ENCODE measurements at places on chromosomes 12 and 14.
A peak's percentile ranks its signal among the peaks of the same experiment; 100 is the strongest.

DNA sequence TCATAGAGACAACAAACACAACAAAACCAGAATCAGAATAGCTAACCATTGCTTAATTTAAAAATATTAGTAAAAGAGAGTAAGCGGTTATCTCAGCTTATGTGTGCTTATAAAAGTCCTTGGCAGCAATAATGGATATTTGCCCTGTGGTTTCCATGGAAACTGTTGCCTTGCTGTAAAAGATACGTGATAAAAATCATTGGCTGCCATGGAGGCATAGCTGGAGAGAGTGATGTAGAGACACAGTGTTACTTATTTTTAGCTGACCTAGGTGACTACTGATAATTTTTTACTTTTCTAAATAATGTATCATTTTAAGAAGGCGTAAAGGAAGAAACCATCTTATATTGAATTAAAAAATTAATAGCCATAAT is 92.9 kb downstream of the ERC1 start:
- no peak for DNase-seq

- peak; percentile 18 for DNase-seq
Measured at GRCh38 chr12:4215229-4216186, 58.1 kb upstream of the CCND2 start.

DNA sequence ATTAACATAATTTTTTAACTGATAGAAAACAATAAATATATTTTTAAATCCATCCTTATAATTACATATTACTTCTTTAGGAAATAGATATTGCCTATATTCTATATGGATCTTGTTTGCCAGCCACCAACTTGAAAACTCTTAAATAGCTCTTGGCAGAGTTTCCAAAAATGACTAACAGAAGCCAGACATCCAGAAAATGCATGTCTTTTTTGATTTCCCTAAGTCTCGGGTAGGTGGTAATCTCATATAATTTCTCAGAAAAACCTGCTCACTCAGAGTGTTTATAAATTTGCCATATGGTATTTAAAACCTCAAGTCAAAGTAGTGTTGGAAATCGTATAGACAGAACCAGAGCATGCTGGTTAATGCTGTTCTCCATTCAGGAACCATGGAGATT is 360.4 kb upstream of the FOXG1 start:
- DNase-seq, result no peak

DNA sequence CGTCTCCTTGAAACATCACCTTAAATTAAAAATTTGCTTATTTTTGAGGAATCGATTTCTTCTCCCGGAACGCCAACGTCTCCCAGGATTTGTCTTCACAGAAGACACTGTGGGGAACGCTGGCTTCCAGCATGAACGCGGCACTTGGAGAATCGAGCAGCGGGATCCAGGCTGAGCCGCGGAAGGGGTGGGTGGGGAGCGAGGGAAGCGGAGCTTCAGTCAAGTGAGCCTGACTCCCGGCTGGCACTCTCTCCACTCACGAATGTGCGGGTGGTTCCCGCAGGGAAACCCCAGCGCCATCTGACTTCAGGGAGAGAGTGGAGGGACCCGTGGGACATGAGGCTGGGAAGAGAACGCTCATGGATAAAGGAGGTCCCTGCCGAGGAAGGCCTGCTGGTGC is 506.0 kb upstream of the TMEM132C start:
- DNase-seq, result no peak

- no peak for DNase-seq
Measured at GRCh38 chr12:7093892-7094291, 1.6 kb upstream of the C1R start.

DNA sequence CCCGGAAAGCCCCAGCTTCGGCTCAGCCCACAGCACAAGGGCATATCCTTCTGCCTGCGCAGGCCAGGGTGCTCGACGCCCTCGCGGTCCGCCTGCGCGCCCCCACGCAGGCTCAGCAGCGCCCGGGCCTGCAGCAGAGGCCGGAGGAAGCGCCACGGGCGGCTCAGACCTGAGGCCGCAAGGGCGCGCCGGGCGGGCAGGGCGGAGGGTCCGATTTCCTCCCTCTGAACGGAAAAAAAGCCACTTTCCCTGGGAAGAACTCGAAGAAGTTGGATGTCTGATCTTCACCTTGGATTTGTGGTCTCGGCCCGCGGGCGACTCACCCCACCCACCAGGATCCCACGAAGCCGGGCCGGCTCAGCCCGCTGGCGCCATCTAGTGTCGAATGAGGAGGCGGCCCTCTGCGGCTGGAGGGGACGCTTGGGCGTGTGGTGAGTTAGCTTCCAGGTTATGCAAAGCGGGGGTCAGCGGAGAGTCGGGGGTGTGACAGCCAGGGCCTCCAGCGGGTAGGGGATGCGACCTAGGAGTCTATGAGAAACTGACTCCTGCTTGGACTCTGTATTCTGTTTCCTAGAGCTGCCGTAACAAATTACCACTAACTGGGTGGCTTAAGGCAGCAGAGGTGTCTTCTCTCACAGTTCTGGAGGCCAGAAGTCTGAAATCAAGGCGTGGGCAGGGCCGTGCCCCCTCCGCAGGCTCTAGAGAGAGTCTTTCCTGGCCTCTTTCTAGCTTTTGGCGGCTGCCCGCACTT is 40.0 kb upstream of the SRSF5 start:
- peak; percentile 87 for DNase-seq

DNA sequence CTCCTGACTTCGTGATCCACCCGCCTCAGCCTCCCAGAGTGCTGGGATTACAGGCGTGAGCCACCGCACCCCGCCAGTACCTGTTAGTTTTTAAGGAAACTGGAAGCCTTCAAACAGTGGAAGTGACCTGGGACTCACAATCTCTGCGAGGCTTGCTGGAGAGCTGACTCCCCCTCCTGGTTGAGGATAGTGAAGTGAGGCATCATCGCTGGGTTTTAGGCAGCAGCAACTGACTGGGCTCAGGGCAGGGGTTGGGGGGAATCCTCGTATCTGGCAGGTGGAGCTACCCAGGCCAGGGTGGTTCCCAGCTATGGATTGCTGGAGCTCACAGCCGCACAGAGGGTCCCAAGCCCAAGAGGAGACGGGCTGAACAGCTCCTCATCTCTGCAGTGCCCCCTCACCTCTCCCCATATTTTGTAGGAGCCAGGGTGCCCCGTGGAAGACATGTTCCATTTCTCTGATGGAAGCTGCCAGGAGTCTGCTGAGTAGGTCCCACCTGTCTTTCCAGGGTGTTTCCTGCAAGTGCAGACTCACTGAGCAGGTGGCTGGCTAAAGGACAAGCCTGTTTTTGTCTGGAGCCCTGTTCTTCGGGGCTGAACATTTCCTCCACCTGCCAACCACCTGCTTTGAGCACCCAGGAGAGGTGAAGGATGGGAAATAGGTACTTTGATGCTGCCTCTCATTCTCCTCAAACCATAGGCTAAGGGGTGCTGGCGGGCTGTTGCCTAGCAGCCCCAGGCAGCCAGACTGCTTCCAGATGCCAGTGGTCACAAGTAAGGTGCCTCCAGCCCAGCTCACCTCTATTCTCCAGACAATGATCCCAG is 3.1 kb downstream of the AVIL start:
- no peak for DNase-seq

- no peak for DNase-seq
Measured at GRCh38 chr14:56855891-56856461, 45.7 kb upstream of the OTX2 start.

- DNase-seq, result no peak
Measured at GRCh38 chr12:29396774-29397173, 15.8 kb upstream of the ERGIC2 start.

GRCh38 chr12:98745578-98746391 is 100.7 kb downstream of the APAF1 start:
- no peak for DNase-seq

- no peak for DNase-seq
Measured at GRCh38 chr12:120230326-120230973, 29.5 kb upstream of the RPLP0 start.

- no peak for DNase-seq
Measured at GRCh38 chr14:25537846-25538455, 488.0 kb upstream of the STXBP6 start.

- DNase-seq, result no peak
Measured at GRCh38 chr14:90293766-90294730, 37.7 kb downstream of the NRDE2 start.

DNA sequence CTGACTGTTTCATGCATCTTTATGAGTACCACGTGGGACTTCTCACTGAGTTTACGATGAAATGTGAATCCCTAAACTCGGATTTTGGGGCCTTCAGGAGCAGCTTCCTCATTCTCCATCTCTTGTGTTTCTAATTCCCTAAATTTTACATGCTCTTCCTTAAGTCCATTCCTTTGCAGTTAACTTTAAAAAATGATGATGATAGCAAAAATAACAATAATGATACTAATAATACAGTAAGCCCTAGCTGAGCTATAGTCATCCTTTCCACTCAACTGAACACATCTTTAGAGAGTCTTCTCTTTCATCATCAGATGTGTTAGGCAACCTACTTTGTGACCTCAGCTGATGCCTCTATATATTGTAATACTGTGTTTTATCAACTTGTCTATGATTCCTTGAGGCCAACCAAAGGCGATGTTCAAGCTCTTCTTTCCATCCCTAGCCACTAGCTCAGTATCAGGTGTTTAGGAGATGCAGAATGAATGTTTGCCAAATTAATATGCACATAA is 1196.4 kb downstream of the VRK1 start:
- DNase-seq, result no peak

DNA sequence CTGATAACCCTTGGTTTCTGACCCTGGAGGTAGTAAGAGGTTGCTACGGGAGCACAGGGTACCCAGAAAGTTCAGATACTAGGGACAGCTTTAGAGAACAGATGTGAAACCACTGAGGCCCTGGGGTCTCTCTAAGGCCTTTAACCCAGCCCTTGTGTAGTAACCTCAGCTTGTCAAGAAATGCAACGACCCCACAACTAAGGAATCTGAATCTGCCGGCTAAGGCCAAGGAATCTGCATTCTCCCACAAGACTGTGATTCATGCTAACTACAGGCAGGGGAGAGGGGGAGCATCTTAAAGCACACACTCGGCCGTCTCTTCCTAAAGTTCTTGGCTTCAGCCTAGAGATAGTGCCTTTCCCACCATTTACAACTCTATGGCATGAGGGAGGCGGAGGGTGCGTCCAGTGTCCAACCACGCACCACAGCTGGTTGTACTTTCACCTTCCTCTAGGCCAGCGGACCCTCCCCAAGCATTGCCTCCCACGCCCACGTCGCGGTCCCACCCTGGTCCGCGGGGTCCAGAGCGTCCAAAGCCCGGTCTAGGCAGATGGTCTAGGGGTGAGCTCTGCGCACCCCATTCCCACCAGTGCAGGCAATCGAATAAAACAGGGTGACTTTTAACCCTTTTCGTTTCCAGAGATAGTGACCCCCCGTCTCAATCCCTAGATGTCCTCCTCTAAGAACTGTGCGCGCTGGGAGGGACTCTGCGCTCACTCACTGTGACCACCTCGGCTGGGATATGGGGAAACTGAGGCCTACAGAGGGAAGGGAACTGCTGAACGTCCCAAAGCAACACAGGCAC is 735 bp upstream of the VASH1 start:
- no peak for DNase-seq

DNA sequence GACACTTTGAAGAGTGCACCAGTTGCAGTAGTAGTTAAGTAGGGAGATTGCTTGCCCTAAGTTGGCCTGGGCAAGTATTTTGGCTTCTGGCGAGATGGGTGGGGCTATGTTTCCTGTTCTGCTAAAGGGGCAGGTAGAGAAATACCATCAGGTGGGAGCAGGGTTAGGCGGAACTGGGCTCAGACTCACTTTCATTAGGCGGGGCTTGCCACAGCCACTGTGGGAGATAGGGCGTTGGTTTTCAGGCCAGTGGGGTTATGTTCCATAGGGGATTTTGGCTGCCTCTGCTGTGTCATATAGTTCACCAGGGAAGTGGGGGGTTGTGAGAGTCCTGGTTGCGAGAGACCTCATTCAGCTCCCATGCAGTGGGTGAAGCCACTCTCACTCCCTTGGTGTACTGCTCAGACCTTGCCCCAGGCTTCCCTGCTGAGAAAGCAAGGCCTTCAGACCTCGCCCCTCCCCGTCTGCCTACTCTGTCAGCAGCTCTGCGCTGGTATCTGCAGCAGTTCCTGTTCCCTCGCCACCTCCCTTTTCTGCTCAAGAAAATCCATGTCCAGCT is 43.3 kb downstream of the AEBP2 start:
- DNase-seq, result peak; percentile 35

DNA sequence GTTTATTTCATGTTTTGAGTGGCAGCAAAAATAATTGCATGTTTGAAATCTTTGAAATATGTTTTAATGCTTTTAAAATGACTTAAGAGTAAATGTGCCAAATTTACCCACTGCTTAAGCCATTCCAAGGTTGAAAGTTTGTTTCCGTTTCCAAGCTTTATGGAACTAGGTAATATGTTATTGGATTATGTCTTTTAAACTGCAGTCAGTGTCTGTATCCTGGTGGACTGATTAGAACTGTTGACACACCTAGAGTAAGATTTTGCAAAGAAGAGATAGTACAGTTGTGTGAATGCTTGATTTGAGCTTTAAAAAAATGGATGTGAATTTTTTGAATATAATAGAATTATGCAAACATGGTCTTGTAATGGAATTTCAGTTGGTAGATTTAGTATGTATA is 135.1 kb downstream of the DERA start:
- DNase-seq, result no peak

DNA sequence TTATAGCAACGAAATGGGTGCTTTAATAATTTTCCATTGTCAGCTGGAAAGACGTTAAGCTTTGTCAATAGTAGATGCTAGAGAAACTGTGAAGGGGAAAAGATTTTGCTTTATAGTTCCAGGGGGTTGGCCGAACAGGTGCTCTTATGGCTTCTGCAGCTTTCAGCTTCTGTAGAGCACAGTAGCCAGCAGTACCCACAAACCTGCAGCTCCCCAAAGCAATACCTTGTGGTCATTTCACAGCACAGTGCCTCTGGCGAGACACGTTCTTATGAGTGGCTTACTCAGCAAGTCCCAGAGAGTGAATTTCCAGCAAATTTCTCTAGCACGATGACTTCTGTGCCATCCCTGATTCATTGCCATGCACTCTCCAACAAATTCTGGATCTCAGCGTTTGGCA is 416.3 kb upstream of the ATP2B1 start:
- no peak for DNase-seq

- DNase-seq, result no peak
Measured at GRCh38 chr12:50248883-50249282, 34.4 kb downstream of the LIMA1 start.

- DNase-seq, result no peak
Measured at GRCh38 chr12:6917491-6918231, 3.3 kb downstream of the ENO2 start.

DNA sequence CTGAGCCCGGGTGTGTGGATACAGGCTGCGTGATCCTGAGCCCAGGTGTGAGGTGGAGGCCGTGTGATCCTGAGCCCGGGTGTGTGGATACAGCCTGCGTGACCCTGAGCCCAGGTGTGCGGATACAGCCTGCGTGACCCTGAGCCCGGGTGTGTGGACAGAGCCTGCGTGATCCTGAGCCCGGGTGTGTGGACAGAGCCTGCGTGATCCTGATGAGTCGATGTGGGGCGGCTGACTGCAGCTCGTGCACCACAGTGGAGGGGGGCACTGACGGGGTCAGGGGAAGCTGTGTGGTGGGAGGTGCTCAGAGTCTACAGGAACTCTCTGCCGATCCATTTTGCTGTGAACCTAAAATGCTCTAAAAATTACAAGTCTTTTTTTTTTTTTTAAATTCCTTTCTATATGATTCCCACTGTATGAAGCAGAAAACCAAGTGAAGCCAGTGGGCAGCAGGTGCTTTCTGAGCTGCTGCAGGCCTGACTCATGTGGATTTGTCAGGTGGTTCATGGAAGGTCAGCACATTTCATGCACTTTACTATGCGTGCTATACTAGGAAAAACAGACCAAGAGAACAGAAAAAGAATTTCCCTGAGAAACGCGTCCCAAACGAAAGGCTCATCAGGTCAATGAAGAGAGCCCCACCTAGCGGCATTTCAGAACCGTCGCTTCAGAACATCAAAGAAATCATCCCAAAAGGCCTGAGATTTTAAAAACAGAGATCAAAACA is 19.3 kb downstream of the BRF1 start:
- no peak for DNase-seq

- DNase-seq, result no peak
Measured at GRCh38 chr14:104968153-104968527, 10.0 kb downstream of the AHNAK2 start.
